ENCODE measurements at places on chromosomes 6 and 20. TPM values are rescaled to one million over a fixed set of nuclear protein-coding genes. Genes with fewer than 3 reads are reported as not detected.

DNA sequence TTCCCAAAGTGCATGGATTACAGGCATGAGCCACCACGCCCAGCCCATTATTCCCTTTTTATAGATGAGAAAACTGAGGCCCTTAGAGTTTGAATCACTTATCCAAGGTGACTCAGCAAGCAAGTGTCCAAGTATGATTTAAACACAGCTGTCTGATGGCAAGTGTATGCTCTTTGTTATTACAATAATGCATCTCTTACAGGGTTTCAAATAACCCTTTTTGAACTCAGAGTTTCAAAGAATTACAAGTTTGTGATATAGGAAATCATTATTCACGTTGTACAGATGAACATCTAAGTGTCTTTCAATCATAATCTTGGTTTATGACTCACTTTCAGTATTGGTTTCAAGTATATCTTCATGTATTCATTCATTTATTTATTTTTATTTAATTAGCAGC, 63.0 kb downstream of the CD83 start:
- no peak for DNase-seq

GRCh38 chr20:48002517-48002970, 217.3 kb upstream of the SULF2 start:
- no peak for DNase-seq

Gene KCNK5
- polyA plus RNA-seq: 11.5 TPM

Gene C6orf58
- polyA plus RNA-seq: 0.38 TPM

Gene KIF6
- 5.5 TPM for polyA plus RNA-seq
